ENCODE measurements at places on chromosomes 11 and 22.

- no peak for DNase-seq
Measured at GRCh38 chr11:78699609-78700135, 125.0 kb upstream of the NARS2 start.

DNA sequence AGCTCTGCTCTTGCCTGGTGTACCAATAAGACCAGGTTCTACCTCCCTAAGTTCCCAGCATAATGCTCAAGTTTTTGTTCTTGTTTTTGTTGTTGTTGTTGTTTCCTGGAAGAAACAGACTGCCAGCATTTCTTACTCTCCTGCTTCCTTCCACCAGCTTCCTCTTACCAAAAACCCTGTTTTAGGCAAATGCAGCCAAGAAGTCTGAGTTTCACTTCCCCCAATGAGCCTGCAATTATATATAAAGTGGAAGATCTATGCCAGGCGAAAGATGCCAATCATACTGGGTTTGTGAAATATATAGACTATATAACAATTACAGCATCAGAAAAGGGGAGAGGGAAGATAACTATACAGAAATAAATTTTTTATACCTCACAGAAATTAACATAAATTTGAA, 931.5 kb upstream of the FAT3 start:
- DNase-seq = no peak

DNA sequence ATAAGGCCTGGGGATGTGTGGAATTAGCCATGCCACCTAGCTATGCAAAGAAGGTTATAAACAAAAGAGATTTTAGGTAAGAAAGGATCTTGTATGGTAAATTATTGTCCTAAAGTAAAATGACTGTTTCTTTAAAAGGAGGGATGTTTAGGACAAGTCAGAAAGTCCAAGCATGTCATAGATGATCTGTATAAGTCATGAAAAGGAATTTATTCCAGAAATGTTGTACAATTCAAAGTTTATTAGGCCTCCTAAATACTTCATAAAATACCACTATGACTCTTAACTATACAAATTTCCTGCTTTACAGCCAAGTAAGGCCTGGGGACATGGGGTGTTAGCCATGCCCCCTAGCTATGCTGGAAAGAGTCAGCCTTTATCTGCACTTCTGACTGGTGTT, 22.7 kb downstream of the OR5A2 start:
- DNase-seq = no peak

GRCh38 chr11:46006418-46007070, 84.1 kb downstream of the LARGE2 start:
- no peak for DNase-seq
